ENCODE measurements at places on chromosomes 2 and 18.
A peak's percentile ranks its signal among the peaks of the same experiment; 100 is the strongest.

DNA sequence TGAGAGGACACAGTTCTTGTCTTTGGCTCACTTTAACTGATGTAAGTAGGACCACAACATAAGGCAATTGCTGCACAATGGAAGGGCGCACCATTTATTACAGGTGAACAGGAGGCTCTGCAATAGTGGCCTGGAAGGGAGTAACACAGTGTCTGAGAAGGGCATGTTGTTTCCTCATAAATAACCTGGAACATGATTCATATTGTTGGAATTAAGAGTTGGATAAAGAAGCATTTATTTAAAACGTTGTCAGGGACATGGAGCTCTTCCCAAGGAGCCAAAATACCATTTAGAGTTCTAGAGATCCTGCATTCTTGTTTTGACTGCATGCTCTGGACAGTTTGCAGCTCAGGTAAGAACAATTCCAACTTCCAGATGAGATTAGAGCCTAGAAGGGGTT lies 110.4 kb downstream of the PLCL1 start:
- H3K4me3 ChIP-seq, result no peak overlapping the region
- H3K27ac ChIP-seq, result no peak overlapping the region
- H3K36me3 ChIP-seq, result no peaks in the 10 kb centered on the region

- no peak overlapping the region for H3K4me3 ChIP-seq
- no peaks in the 10 kb centered on the region for H3K36me3 ChIP-seq
- H3K4me1 ChIP-seq, result no peaks in the 10 kb centered on the region
These were observed 390.7 kb downstream of the LRATD1 start for GRCh38 chr2:15023221-15023620.

GRCh38 chr18:59704146-59704545 lies 6.9 kb upstream of the CCBE1 start:
- H3K27me3 ChIP-seq, result no peaks in the 10 kb centered on the region
- no peaks in the 10 kb centered on the region for H3K36me3 ChIP-seq
- no peak overlapping the region for H3K4me3 ChIP-seq
- DNase-seq, result no peak
- no peak overlapping the region for H3K27ac ChIP-seq

- H3K27me3 ChIP-seq, result no peaks in the 10 kb centered on the region
- no peaks in the 10 kb centered on the region for H3K36me3 ChIP-seq
- no peaks in the 10 kb centered on the region for H3K4me1 ChIP-seq
- H3K27ac ChIP-seq, result no peak overlapping the region
These were observed 85.3 kb downstream of the CCDC178 start for GRCh38 chr18:33355263-33355662.

DNA sequence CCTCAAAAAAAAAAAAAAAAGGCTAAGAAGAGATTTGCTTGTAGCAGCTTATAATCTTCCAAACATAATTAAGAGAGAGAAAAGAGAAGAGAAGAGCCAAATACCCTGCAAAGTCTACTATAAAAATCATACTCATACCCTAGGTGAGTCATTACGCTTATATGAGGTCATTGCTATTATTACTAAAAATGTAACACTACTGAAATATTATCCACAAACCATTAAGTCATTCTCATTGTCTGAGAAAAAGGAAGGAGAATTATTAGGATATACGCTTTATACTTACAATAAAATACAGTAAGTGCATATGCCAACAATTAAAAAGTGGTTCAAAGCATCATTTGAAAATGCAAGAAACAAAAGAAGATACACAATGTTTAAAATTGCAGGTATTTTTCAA lies 66.5 kb downstream of the COLEC12 start:
- H3K4me3 ChIP-seq, result no peak overlapping the region
- no peak overlapping the region for H3K27ac ChIP-seq
- DNase-seq, result no peak
- no peaks in the 10 kb centered on the region for H3K4me1 ChIP-seq

DNA sequence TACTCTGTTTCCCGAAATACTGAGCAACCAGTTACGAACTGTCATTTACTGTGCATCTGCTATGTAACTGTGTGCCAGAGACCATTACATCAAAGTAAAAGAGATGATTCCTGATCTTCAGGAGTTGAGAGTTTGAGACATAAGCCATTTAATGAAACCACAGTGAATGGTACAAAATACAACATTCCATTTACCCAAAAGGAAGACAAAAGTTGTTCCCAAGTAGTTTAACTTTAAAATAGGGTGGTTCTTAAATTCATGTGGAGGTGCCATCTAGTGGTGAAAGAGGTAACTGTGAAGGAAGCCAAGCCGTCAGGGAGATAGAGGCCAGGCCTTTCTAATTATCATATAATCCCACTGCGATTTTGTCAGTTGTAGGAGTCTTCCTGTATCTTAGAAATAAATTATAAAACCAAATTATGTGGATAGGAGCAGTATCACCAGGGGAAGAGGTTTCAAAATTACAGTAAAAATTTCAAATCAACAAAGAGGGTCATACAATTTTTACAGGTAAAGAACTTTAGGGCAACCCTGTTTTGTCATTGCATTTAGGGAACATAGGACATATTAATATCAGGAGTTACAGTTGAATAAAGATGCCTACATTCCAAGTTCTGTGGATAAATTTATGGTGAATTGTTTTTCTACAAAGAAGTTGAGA lies 67.7 kb downstream of the EPAS1 start:
- H3K36me3 ChIP-seq, result no peaks in the 10 kb centered on the region
- H3K27me3 ChIP-seq, result no peaks in the 10 kb centered on the region
- no peak for DNase-seq

DNA sequence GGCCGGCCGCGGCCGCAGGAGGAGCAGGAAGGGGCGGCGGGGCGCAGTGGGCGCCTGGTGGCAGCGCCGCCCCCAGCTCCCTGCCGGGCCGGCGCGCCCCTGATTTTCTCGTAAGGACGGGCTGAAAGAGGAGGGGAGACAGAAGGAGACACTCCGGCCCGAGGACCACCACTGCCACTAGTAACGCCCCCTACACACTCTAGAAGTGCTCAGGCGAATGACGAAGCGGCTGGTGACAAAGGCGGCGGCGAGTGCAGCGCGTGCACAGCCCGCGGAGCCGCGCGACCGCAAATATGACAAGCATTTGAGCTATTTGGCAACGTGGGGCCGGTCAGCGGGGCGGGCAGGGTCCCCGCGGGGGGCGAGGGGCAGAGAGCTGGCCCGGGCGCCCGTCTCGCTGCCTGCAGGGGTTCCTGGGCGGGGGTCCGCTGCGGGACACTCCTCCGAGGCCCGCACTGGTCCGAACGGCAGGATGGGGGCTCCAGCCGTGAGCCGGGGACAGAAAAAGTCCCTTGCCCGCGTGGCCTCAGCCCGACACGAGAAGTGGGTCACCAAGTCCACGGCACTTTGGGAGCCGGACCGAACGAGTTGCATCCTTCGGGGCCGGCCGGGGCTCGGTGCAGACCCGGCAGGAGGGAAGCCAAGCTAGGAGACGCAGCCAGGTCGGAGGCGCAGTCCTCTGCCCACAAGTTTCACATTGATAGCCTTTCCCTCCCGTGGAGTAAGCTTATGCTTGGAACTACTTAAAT lies 524 bp upstream of the SERTAD2 start:
- no peaks in the 10 kb centered on the region for H3K36me3 ChIP-seq
- peak overlapping the region; percentile 81 for H3K27ac ChIP-seq
- no peak for DNase-seq
- H3K4me1 ChIP-seq, result peaks cover 52% of the 10 kb centered on the region

GRCh38 chr2:143564419-143564818 lies 435.2 kb downstream of the ARHGAP15 start:
- peaks cover 5% of the 10 kb centered on the region for H3K4me1 ChIP-seq
- H3K36me3 ChIP-seq, result no peaks in the 10 kb centered on the region
- DNase-seq, result peak; percentile 31
- H3K27me3 ChIP-seq, result no peaks in the 10 kb centered on the region
- peak overlapping the region; percentile 70 for H3K27ac ChIP-seq

GRCh38 chr2:159044804-159045286 lies 76.4 kb downstream of the TANC1 start:
- no peak overlapping the region for H3K4me3 ChIP-seq
- H3K27me3 ChIP-seq, result no peaks in the 10 kb centered on the region
- no peak overlapping the region for H3K27ac ChIP-seq
- H3K36me3 ChIP-seq, result no peaks in the 10 kb centered on the region
- H3K4me1 ChIP-seq, result no peaks in the 10 kb centered on the region

GRCh38 chr18:49172246-49172645 lies 221.5 kb upstream of the SMAD7 start:
- H3K27me3 ChIP-seq, result no peaks in the 10 kb centered on the region
- H3K36me3 ChIP-seq, result no peaks in the 10 kb centered on the region
- no peak for DNase-seq
- H3K4me1 ChIP-seq, result peaks cover 21% of the 10 kb centered on the region
- no peak overlapping the region for H3K4me3 ChIP-seq
- no peak overlapping the region for H3K27ac ChIP-seq

DNA sequence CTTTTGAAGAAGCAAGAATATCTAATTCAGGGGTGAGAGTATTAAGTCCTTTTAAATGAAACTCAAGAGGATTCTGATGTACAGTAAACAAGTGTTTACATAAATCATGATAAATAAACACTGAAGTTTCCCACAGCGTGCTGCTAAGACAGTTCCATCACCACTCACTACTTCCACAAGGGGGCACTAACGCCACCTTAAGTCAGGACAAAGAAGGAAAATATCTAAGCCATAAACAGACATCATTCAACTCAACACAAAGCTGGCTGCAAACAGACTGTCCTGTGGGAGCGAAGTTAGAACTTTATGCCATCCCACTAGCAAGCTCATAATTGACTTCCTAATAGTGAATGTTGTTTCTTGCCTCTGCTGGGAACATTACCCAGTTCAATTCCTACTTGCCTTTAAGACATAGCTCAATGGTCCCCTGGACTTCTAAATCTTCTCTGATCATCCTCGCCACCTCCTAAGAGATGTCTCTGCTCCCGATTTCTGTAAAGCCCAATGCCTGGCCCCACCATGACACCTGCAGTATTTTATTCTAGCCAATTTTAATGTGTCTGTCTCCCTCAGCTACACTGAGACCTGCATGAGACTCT lies 36.5 kb downstream of the MRPL44 start:
- no peak overlapping the region for H3K27ac ChIP-seq
- H3K27me3 ChIP-seq, result no peaks in the 10 kb centered on the region
- no peak overlapping the region for H3K4me3 ChIP-seq
- DNase-seq, result no peak
- H3K4me1 ChIP-seq, result no peaks in the 10 kb centered on the region

- H3K27ac ChIP-seq, result no peak overlapping the region
- H3K4me3 ChIP-seq, result no peak overlapping the region
- DNase-seq, result no peak
- H3K36me3 ChIP-seq, result no peaks in the 10 kb centered on the region
These were observed 34.8 kb downstream of the ADNP2 start for GRCh38 chr18:80143881-80144280.

- H3K27ac ChIP-seq, result no peak overlapping the region
- no peaks in the 10 kb centered on the region for H3K36me3 ChIP-seq
- DNase-seq, result no peak
These were observed 216.5 kb downstream of the CDCA7 start for GRCh38 chr2:173571021-173571821.

DNA sequence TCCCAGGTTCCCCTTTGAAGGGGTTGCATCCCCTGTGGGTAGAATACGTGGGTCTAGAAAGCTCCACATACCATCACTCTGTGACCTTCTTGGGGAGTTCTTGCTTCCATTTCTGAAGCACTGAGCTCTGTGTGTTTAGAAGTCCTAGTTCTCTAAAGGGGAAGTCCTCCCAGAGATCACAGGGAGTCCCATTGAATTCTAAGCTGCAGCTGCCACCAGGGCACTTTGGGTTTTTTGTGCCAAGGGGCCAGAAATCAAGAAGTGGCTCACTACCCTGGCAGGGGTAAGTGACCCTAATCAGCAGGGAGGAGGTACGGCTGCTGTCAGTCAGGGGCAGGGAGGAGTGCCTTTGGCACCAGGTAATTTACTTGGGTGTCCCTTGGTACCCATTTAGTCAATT lies 70.9 kb downstream of the EHD3 start:
- no peak overlapping the region for H3K4me3 ChIP-seq
- H3K27me3 ChIP-seq, result no peaks in the 10 kb centered on the region
- no peaks in the 10 kb centered on the region for H3K36me3 ChIP-seq
- no peaks in the 10 kb centered on the region for H3K4me1 ChIP-seq
- DNase-seq, result no peak

DNA sequence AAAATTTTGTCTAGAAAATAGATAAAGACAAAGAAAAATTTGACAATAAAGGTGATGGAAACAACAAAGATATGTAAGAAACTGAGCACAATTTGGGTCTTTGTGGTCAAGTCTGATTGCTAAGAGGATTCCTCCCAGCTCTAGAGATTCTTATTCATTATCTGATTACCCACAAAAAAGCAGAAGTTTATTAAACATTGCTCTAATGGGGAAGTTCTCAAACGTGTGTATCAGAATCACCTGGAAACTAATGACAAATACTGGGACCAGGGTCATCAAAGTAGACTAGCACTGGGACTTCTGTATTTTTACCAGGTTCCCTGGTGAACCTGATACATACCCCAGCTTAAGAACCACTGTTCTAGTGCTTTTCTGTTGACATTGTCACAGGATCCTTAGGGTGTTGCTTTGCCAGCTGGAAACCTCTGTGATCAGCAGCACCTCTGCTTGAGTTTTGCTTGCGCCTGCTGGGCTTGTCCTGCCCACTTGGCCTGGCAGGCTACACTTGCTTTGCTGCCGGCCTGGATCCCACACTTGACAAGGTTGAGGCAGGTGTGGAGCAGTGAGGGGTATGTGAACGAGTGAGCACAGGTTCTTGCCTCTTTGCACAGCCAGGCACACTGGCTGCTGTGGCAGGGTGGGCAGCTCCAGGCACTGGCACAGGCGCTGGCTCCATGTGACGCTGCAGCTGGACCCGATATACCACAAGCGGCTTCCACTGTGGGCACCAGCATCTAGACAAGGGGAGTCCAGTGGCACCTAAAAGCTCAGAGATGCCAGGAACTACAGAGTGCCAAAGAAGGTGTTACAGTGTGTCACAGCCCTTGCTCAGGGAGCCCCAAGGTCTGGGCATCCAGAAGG lies 6.2 kb upstream of the GORASP2 start:
- H3K27me3 ChIP-seq, result no peaks in the 10 kb centered on the region
- no peak overlapping the region for H3K27ac ChIP-seq
- DNase-seq, result no peak
- H3K4me1 ChIP-seq, result no peaks in the 10 kb centered on the region
- H3K4me3 ChIP-seq, result no peak overlapping the region

DNA sequence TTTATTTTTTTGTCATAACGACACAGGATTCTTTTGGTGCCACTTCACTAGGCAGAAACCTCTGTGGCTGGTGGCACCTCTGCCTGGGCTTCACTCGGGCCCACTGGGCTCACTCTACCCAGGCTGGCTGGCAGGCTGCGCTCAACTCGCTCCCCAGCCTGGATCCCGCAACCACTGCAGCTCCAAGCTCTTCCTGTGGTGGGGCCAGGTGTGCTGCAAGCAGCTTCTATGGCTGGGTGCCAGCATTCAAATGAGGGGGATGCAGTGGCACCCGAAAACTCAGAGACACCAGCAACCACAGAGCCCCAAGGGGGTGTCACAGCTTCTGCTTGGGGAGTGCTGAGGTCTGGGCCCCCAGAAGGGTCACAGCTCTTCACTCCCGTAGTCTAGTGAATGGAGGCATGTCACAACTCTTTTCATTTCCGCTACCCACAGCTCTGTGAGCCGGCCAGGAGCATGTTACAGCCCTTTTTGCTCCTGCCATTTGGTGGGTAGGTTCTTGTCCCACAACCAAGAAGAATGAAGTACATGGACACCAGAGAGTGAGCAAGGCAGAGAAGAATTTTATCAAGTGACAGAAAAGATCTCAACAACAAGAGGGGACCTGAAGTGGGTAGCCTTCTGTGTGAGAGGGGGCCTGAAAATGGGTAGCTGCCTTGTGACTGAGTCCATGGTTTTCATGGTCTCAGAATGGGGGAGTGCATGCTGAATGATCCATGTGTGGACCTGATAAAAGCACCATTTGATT lies 170.1 kb downstream of the UBR3 start:
- no peak for DNase-seq
- H3K4me1 ChIP-seq, result no peaks in the 10 kb centered on the region
- no peak overlapping the region for H3K4me3 ChIP-seq
- no peak overlapping the region for H3K27ac ChIP-seq
- no peaks in the 10 kb centered on the region for H3K36me3 ChIP-seq
